ENCODE measurements at places on chromosomes 7 and 10.

DNA sequence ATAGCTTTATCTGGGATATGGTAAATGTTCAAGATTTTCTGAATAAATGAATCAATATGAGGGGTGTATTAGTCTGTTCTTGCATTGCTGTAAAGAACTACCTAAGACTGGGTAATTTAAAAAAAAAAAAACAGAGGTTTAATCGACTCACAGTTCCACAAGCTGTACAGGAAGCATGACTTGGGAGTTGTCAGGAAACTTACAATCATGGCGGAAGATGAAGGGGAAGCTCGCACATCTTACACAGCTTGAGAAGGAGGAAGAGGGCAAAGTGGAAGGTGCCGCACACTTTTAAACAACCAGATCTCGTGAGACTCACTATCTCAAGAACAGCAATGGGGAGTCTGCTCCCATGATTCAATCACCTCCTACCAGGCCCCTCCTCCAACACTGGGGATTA lies 32.5 kb upstream of the OTUD1 start:
- no peak for DNase-seq

GRCh38 chr10:23675585-23675984 lies 236.7 kb downstream of the OTUD1 start:
- DNase-seq = no peak

- DNase-seq = no peak
These were observed 139.0 kb downstream of the CNTNAP2 start for GRCh38 chr7:146255609-146256008.

GRCh38 chr10:45473126-45473525 lies 99.1 kb downstream of the ALOX5 start:
- DNase-seq = no peak

DNA sequence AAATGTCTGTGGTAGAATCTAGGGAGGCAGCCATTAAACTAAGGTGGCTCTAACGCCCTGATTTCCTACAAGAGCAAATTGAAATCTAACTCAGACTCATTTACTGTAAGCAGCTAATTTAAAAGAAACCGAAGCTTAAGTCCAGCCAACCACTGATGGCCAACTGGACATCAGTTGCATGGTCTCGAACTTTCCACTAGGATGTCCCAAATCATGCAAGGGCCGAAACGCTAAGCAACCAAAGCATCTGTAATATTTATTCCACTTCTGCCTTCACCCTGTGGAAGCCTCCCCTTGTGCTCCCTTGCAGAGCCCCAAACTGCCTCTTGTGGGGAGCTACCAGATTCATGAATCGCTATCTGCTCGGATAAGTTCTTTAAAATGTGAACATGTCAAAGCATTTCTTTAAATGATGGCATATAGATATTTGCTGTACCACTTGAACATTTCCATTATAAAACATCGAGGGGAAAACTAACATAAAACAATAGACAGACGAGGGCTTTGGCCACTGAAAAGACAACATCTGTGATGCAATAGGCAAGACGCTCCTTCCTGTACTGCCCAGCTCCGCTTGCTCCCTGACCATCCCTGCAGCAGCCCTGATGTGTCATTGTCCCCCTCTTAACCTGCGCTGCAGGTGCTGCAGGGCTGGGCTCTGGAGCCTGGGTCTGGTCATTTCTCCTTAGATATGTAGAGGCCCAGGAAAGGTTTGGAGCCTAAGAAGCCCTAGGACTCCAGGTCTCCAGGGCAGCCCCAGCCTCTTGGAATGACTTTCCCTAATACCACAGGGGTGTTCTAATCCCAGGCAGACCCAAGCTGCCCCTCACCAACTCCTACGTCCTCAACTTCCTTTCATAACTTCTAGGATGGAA lies 2.9 kb upstream of the RBP3 start:
- DNase-seq = no peak

GRCh38 chr7:1459512-1459892 lies 232 bp upstream of the MICALL2 start:
- DNase-seq = peak; percentile 100

- no peak for DNase-seq
These were observed 158.0 kb downstream of the KCNMA1 start for GRCh38 chr10:77479586-77479985.

GRCh38 chr10:43901302-43901701 lies 252.6 kb upstream of the ZNF32 start:
- no peak for DNase-seq

GRCh38 chr7:57305192-57305748 lies 144.7 kb upstream of the ZNF716 start:
- no peak for DNase-seq

DNA sequence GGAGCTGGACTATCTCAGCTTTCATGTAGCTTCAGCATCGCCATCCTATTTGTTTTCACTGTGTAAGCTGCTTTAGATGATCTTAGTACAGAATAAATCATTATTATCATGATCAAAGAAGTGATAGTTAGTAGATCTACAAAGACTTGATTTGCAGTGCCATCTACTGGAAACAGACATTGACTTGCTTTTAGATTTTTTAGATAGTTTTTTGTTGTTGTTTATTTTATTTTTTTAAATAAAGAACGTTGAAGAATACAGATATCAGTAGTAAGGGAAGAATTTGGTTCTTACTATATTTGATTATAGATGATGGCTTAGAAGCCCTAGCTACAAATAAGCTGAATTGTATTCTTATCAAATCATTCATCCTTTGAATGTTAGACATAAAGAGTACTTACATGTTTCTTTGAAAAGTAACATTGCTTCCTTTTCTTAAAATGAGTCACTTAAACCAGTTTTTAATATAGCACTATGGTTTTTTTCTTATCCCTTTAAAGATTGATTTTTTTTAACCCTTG lies 6.3 kb upstream of the SFMBT2 start:
- no peak for DNase-seq

GRCh38 chr10:95306318-95306650 lies 15.5 kb upstream of the PDLIM1 start:
- no peak for DNase-seq

GRCh38 chr10:75477680-75478079 lies 46.3 kb downstream of the LRMDA start:
- DNase-seq = no peak

DNA sequence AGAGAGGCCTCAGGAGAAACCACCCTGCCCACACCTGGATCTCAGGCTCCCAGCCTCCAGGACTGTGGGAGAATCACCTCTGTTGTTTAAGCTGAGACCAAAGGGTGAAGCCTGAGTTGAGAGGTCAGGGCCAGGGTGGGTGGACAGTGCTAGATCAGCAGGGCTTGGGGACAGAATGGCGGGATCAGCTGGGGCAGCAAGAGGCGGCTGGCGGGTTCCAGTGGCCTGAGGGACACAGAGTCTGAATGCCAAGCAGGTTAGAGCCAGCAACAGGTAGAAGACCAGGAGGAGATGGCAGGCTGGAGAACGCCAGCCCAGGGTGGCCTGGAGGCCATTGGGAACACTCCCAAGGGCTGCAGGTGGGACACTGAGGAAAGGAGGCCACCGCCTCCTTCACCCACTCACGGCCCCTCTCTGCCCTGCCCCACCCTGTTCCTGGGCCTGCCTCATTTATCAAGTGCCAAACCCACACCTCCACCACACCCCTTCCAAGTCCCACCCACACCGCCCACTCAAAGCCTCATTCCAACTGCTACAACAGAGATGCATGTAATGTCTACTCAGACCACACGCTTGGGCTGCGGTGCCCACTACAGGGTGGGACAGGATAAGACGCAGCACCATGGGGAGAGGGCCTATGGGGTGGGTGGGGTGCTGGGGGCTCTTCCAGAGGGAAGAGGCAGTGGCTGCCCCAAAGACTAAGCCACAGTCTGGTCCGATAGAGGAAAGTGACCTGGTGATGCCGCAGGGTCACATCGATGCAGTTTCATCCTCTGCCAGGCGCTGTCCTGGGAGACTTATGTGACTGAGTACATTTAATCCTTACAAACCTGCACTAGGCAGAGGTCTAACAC lies 173.9 kb downstream of the TNS3 start:
- no peak for DNase-seq

GRCh38 chr10:68406111-68406814 lies 814 bp downstream of the RUFY2 start:
- DNase-seq = peak; percentile 48

GRCh38 chr10:61623161-61623560 lies 39.6 kb upstream of the CABCOCO1 start:
- DNase-seq = no peak

DNA sequence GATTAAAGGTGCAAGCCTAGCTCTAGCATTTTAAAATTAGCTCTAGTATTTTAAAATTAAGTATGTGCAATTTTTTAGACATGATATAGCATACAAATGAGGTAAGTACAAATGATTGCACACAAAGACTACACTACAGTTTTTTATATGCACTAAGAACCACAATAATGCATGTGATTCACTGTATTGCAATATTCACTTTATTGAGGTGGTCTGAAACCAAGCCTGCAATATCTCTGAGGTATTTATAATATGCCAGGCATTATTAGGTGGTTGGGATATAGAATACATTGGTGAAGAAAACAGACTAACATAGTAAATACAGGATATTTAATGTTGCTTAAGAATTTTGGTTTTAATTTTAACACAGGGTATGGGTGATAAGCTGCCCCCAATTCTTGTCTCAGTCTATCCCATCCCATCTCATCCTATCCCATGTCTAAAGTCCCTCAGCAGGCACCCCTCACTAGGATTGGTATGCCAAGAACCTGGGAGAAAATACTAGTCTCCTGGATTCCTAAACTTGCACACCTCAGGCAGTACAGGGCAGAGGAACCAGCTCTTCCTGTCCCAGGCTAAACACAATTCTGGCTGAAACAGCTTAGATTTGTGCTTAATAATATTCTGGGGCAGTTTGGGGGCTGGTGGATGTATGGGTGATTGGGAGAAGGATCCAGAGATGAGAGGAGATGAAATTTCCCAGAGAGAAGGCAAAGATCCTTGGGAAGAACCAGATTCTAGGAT lies 90.4 kb downstream of the HIPK2 start:
- DNase-seq = no peak

- no peak for DNase-seq
These were observed 461.9 kb downstream of the KCNMA1 start for GRCh38 chr10:77175631-77176222.

DNA sequence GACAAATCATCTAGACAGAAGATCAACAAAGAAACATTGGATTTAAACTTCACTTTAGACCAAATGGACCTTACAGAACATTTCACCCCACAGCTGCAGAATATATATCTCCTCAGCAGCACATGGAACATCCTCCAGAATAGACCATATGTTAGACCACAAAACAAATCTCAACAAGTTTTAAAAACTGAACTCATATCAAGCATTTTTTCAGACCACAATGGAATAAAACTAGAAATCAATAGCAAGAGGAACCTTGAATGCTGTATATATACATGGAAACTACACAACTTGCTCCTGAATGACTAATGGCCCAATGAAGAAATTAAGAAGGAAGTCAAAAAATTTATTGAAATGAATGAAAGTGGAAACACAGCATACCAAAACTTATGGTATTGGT lies 157.7 kb downstream of the MTERF1 start:
- DNase-seq = no peak

GRCh38 chr7:68364886-68365625 lies 1233.2 kb upstream of the AUTS2 start:
- no peak for DNase-seq

DNA sequence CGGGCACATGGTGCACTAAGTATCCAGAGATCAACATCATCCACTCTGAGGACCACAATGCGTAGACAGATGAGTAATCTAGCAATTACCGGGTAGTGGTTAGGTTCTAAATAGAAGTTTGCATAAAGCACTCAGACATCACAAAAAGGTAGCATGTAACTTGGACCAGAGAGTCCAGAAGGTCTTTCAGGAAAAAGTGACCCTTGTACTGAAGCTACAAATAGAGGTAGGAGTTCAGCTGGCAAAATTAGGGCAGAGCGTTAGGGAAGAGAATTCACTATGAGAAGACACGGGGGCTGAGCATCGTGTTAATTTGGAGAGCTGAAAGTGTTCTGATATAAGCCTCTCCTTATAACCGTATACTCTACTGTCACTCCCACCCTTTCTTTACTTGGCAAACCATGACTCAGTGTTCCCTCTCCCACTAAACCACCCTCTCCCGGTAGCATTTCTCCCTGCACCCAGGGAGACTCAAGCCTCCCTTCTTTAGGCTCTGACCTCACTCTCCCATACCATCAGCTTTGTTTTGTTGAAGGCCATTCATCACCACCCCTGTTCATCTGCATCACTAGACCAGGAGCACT lies 222.2 kb upstream of the FZD1 start:
- DNase-seq = no peak

- no peak for DNase-seq
These were observed 71.2 kb downstream of the DNMBP start for GRCh38 chr10:99938563-99938962.

DNA sequence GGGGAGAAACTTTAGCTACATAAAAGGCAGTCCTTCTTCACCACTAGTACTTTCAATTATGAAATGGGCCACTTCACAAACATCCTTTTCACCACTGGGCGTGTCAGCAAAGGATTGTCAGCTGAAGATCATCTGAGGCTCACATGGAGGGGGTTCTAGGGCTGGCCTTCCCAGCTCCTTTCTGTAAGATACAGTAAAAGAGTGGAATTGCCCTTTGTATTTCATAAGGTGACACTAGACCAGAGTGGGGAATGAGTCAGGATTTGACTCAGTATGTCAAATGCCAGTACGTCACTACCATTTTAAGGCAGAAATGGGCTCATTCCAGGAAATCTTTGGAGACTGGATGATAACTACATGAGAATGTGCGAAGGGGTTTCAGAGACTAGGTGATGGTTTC lies 21.2 kb upstream of the BLOC1S2 start:
- no peak for DNase-seq

- no peak for DNase-seq
These were observed 33.9 kb downstream of the STOX1 start for GRCh38 chr10:68861253-68861652.

- DNase-seq = peak; percentile 60
These were observed 26.4 kb upstream of the SRGN start for GRCh38 chr10:69061305-69062161.

DNA sequence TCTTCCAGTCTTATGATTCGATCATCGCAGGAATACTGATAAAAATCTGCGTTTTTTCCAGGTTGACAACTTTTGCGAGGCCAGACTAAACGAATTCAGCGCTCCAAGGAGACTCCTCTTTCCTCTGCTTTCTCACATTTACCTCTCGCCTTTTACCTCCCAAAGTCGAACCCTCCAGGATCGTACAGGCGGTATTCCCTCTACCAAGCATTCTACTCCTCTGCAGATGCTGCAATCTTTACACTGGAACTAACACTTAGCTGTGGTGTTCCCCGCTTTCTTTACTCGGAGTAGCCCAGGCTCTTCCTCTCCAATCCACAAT lies 449 bp downstream of the NUDT5 start:
- DNase-seq = no peak

DNA sequence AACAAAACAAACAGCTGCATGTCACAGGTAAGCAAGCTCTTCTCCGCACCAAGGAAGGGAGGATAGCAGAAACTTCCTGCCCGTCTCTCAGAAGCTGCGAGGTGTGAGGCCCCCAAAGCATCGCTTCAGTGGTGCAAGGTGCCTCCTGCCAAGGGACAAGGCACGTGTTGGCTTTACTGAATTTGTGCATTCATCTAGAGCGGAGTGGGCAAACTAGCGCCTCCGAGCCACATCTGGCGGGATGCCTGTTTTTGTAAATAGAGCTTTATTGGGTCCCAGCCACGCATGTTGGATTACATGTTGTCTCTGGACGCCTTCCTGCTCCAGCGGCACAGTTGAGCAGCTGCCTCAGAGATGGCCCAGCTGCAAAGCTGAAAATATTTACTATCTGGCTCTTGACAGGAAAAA lies 27.7 kb downstream of the PHYH start:
- DNase-seq = peak; percentile 57

GRCh38 chr10:112744181-112745096 lies 205.6 kb upstream of the TCF7L2 start:
- DNase-seq = no peak
